Gastrocnemius medialis (tissue), 4 donors: ENCODE measurements at places on chromosomes 1 and 21. TPM values are rescaled to one million over a fixed set of nuclear protein-coding genes. Genes with fewer than 3 reads are reported as not detected.

DNA sequence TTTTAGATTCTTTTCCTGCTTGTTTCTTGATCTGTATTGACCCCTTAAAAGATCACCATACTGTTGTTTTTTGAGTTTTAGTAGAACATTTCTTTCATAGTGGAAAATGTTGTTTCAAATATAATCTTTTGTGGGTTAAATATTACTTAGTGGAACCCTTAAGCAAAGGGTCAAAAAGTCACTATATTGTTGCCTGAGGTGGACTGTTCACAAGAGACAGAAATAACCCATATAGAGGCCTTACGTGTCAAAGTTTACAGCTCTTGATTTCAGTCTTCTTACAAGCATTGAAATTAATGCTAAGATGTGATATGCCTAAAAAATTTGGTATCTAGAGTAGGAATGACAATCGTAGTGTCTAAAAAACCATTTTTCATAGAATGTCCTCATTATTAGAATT is 6.3 kb downstream of the DNAJB4 start:
- no peaks in the 10 kb centered on the region for H3K27me3 ChIP-seq
- H3K4me1 ChIP-seq, result peaks cover 53% of the 10 kb centered on the region
- peak overlapping the region; percentile 97 for H3K27ac ChIP-seq

DNA sequence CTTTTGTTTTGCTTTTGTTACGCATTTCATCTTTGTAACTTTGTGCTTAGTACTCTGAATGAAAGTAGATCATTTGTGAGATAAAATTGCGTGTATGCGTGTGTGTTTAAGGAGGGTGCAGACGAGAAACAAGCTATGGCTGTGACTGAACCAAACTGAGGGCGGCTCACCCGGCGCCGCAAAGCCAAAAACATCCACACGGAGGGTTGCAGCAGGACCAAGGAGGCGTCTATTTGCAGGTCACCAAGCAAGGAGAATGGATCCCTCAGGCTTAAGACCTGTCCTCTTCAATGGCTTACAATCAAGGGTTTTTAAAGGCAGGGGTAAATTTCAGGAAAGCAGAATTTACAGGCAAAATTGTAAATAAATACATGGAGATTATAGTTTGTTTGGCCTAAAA is 12.8 kb downstream of the GCSAML start:
- no peak overlapping the region for H3K27ac ChIP-seq
- H3K4me3 ChIP-seq, result no peak overlapping the region
- no peaks in the 10 kb centered on the region for H3K36me3 ChIP-seq
- no peak for DNase-seq
- no peaks in the 10 kb centered on the region for H3K4me1 ChIP-seq
- no peaks in the 10 kb centered on the region for H3K27me3 ChIP-seq

GRCh38 chr1:29414086-29414485 is 177.8 kb downstream of the PTPRU start:
- peaks cover 7% of the 10 kb centered on the region for H3K27me3 ChIP-seq
- H3K27ac ChIP-seq, result no peak overlapping the region
- no peak for DNase-seq
- H3K36me3 ChIP-seq, result no peaks in the 10 kb centered on the region
- H3K4me3 ChIP-seq, result no peak overlapping the region

- DNase-seq, result no peak
- H3K27me3 ChIP-seq, result no peaks in the 10 kb centered on the region
- H3K4me3 ChIP-seq, result no peak overlapping the region
- no peaks in the 10 kb centered on the region for H3K4me1 ChIP-seq
- H3K27ac ChIP-seq, result no peak overlapping the region
These were observed 278.8 kb downstream of the ASTN1 start for GRCh38 chr1:176885751-176886150.

- no peak overlapping the region for H3K27ac ChIP-seq
- H3K4me3 ChIP-seq, result no peak overlapping the region
- no peaks in the 10 kb centered on the region for H3K27me3 ChIP-seq
These were observed 410.4 kb upstream of the BEND5 start for GRCh38 chr1:49187056-49187455.

GRCh38 chr1:60870269-60870865 is 212.0 kb upstream of the NFIA start:
- H3K4me1 ChIP-seq, result peaks cover 10% of the 10 kb centered on the region
- no peaks in the 10 kb centered on the region for H3K36me3 ChIP-seq
- H3K27ac ChIP-seq, result no peak overlapping the region
- DNase-seq, result no peak
- peaks cover 11% of the 10 kb centered on the region for H3K27me3 ChIP-seq

GRCh38 chr1:59682396-59683080 is 132.2 kb upstream of the HOOK1 start:
- DNase-seq, result peak; percentile 62
- no peak overlapping the region for H3K4me3 ChIP-seq
- peaks cover 77% of the 10 kb centered on the region for H3K4me1 ChIP-seq

GRCh38 chr1:90393025-90393424 is 324.1 kb downstream of the BARHL2 start:
- no peaks in the 10 kb centered on the region for H3K36me3 ChIP-seq
- no peak overlapping the region for H3K27ac ChIP-seq
- H3K4me1 ChIP-seq, result no peaks in the 10 kb centered on the region
- no peaks in the 10 kb centered on the region for H3K27me3 ChIP-seq
- no peak overlapping the region for H3K4me3 ChIP-seq

DNA sequence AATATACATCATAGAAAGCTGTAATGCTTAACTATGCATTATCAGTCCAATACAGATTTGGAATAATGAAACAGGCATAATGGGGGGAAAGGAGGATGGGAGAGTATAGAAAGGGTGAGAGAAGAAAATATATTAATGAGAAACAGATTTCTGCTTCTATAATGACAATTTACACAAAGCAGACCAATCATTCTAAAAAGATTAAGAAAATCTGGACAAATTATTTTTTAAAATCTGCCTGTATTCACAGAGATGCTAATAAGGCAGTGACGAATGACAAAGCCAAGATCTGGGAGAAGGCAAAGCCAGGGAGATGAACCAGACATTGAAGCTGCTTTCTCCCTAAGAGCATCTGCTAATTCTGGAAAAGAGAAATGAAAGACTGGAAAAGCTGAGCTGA is 50.0 kb downstream of the SPATA6 start:
- no peaks in the 10 kb centered on the region for H3K4me1 ChIP-seq
- H3K36me3 ChIP-seq, result no peaks in the 10 kb centered on the region
- no peaks in the 10 kb centered on the region for H3K27me3 ChIP-seq
- H3K27ac ChIP-seq, result no peak overlapping the region
- H3K4me3 ChIP-seq, result no peak overlapping the region
- no peak for DNase-seq

- H3K4me1 ChIP-seq, result no peaks in the 10 kb centered on the region
- H3K27me3 ChIP-seq, result no peaks in the 10 kb centered on the region
- H3K36me3 ChIP-seq, result no peaks in the 10 kb centered on the region
- H3K4me3 ChIP-seq, result no peak overlapping the region
- DNase-seq, result no peak
These were observed 154.8 kb downstream of the TM2D1 start for GRCh38 chr1:61570191-61570590.

DNA sequence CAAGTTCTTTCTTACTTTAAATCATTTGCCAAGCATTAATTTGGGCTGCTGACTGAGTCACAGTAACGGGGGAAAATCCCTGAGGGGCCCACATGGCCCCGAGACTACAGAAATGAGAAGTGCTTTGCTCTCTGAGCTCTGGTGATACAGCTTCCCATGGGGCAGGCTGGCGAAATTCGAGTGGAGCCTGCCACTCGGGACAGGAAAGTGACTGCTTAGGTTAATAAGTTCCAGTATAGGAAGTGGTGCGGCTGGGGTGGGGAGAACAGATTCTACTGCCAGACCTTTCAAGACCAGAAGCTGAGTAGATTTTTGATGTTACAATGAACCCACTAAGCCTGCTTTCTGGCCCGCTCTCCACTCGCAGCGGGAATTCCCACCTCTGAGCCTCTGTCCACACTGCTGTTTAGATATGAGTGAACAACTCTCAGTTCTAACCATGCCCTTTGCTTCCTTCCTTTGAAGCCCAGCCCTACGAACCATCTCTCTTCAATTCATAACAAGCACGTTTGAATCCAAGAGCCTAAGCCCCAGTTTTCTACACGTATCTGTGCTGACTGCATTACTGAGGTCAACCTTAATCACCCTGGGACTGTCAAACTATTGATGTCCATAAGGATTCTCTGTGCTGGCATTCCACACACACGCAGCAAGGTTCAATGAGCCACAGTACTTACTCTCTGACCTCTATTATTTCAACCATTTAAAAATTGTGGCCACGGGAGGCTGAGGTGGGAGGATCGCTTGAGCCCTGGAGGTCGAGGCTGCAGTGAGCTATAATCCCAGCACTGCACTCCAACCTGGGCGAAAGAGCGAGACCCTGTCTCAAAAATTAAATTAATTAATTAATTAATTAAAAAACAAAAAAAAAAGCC is 9.6 kb downstream of the ZBTB17 start:
- no peak overlapping the region for H3K4me3 ChIP-seq
- no peaks in the 10 kb centered on the region for H3K36me3 ChIP-seq
- DNase-seq, result no peak

GRCh38 chr1:224541072-224541790 is 74.9 kb upstream of the CNIH3 start:
- H3K27me3 ChIP-seq, result no peaks in the 10 kb centered on the region
- DNase-seq, result no peak
- H3K27ac ChIP-seq, result no peak overlapping the region
- no peak overlapping the region for H3K4me3 ChIP-seq
- no peaks in the 10 kb centered on the region for H3K36me3 ChIP-seq
- peaks cover 15% of the 10 kb centered on the region for H3K4me1 ChIP-seq

TESK2 gene
- total RNA-seq, result 5.8 TPM

NBL1 gene
- 18.8 TPM for total RNA-seq

LEPR gene
- 7.4 TPM for total RNA-seq

PGLYRP4 gene
- not detected for total RNA-seq

CR1 gene
- total RNA-seq, result 1.8 TPM

RNF186 gene
- not detected for total RNA-seq

HHAT gene
- 0.33 TPM for total RNA-seq

MLLT11 gene
- 1.5 TPM for total RNA-seq

VWA1 gene
- 6.4 TPM for total RNA-seq

COL8A2 gene
- total RNA-seq, result 0.67 TPM

SPATA6 gene
- 3.1 TPM for total RNA-seq
